CD4-positive, alpha-beta T cell (primary cell): ENCODE measurements at places on chromosomes 13 and 19.

GRCh38 chr13:99265162-99265800, 7.1 kb upstream of the GPR18 start:
- no peak for DNase-seq

DNA sequence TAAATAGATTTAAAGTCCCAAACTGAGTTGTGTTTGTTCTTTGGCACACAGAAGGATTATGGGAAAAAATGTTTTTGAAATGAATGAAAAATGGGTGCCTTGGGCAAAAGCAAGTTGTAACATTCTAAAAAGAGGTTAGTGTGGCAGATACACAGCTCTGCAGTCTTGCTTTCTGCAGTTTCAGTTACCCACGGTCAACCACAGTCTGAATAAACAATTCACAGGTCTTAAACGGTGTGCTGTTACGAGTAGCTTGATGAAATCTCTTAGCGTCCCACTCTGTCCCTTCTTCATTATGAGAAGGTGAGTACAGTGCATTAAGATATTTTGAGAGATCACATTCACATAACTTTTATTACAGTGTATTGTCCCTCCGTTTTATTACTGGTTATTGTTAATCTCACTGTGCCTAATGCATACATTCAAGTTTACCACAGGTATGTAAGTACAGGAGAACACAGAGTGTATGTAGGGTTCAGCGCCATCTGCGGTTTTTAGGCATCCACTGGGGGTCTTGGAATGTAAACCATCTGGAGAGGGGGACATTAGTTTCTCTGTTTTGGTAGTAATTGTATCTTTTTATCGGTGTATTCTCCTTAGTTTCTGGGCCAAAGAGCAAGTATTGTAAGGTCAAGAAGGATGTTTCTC, 8.1 kb downstream of the FARP1 start:
- no peak for DNase-seq

DNA sequence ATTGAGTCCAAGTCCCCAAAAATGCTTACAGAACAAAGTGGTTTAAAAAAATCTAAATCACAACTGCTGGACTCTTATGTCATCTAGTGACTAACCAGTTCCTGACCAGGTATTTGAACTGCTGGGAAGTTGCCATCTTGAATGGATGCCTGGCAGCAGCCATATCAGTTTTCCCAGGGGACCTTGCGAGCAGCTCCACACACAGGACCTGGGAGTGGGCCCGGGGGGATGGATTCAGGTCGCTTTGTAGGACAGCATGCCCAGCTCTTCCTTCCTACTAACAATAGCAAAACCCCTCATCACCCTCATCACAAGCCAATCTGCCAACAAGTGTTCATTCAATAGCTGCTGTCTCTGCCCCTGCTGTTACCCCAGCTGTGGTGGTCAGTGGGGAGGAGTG, 65.3 kb downstream of the KCTD15 start:
- no peak for DNase-seq

GRCh38 chr13:40613914-40614313, 52.5 kb downstream of the FOXO1 start:
- no peak for DNase-seq

GRCh38 chr19:3687774-3688706, 12.2 kb downstream of the PIP5K1C start:
- DNase-seq: peak; percentile 45

DNA sequence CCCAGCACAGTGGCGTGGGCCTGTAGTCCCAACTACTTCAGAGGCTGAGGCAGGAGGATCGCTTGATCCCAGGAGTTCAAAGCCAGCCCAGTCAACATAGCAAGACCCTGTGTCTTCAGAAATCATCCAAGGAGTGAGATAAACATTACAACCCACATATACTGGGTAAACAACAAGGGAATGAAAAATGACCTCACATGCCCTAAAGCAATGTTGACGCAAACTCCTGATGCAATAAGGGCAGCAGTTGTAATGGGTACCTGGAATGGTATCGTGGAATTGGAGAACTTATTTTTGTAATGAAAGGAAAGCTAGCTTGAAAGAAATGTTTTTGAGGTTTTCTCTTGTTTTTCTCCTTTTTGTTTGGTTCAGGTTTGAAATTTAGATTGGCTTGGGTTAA, 24.5 kb upstream of the LGALS16 start:
- no peak for DNase-seq

GRCh38 chr13:40333226-40333625, 333.2 kb downstream of the FOXO1 start:
- DNase-seq: no peak

DNA sequence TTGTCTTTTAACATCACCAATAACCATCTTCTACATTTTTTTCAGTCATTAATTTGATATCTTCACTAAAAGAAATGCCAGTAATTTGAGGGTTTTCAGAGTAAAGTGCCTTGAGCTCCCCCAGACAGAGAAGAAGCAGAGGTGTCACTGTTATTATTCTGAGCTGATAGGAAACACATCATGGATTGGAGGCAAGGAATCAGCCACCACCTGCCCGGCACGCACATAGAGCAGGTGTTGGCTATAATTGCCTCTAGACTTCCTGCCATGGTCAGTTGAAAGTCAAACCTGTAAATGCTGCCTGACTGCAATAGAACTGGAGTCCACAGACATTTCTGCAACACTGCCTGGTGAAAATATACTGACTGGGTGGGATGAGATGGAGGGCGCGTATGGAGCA, 776.6 kb downstream of the UQCRFS1 start:
- no peak for DNase-seq

DNA sequence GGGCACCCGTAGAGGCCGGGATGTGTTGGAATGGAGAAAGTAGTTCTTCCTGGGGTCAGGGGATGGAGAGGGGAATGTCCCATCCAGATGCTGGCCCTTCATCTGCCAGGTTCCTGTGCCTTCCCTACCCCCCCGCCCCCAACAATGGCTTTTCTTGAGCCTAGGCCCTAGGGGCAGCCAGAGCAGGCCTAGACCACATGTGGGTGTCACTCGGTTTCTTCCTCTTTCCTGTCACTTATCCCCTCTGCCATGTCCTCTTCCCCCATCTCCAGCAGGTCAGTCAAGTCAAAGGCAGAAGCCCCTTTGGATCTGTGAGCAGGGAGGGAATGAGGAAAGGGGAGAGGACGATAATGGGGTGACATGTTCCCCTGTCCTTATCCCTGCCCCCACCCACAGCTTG, 36.4 kb downstream of the LYL1 start:
- DNase-seq: no peak

DNA sequence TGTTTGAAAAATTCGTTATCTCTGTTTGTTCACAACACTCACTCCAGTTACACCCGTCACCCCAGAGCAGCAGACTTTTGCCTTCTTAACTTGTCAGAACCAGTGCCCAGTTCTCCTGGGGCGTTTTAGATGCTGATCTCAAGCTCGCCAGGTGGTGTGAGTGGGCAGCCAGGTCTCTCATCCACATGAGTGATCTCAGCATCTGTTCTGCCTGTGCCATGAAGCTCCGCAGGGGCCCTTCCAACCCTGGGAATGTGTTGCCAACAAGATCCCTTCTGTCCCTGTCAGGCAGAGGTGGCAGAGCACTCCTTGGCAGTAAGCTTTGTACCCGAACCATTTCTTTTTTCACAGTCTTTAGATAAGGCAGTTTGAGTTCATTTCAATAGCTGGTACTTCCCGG, 896.5 kb downstream of the UQCRFS1 start:
- DNase-seq: no peak

DNA sequence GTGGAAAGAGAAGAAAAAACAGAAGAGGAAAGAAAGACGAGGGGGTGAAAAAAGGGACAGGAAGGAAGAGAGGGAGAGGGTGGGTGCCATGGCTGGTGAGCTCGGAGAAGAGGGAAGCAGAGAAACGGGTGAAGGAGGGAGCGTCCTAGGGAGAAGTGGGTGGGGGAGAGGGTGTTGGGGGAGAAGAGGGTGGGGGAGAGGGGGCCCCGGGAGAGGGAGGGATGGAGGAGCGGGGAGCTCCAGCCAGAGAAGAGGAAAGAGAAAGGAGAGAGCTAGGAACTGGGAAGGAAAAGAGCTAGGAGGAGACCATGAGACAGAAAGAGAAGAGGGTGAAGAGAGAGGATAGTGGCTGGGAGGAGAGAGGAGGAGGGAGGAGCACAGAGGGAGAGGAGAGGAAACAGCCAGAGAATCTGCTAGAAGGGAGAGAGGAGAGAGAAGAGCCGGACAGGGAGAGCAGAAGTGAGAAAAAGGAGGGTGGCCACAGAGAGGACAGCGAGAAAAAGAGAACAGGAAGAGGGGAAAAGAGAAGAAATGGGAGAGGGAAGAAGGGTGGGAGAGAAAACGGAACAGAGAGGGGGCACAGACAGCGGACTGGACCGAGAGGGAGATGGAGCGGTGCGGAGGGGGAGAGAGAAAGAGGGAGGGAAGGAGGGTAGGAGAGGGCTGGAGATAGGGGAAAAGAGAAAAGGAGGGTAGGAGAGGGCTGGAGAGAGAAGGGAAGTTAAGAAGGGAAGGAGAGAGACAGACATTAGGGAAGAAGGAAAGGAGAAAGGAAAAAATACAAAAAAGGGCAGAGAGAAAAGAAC, 11.9 kb upstream of the GARIN5A start:
- no peak for DNase-seq

GRCh38 chr13:45432737-45433380, 14.7 kb upstream of the SLC25A30 start:
- no peak for DNase-seq

- DNase-seq: no peak
Measured at GRCh38 chr19:19304186-19304965, 15.9 kb downstream of the SUGP1 start.

DNA sequence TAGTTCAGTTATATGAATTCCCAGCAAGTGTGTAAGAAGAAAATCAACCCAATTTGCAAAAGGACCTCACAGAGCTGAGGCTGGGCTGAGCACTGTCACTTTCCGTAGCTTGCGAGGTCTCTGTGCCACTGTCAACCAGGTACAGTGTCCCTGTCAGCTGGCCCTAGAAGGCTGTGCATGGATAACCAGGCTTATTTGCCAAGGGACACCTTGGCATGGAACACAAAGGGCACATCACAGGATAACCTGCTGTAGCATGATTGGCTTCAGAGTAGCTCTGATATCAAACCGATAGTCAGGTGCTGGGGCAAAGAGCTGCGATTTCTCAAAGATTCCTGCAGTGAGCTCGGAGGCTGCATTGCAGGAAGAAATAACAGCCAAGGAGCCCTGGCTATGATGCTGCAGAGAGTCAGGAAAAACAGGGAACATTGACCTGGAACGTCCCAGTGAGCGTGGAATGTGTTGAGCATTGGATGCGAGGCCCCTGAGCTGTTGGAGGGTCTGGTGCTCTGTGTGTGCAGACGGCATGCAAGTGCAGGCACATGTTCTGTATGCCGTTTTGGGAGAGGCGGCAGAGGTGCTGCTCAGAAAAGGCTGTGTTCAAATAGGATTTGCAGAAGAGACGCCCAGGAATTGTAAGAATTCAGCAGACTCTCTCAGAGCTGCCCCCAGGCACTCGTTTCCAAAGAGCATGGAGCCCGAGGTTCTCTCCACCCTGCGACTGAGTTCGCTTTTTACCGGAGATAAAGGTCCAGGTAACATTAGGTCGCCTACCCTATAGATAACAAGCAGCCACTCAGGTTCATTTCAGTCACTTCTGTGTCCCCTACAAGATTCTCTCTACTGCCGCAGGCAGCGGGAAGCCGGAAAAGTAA, 213.5 kb upstream of the IRS2 start:
- DNase-seq: no peak

DNA sequence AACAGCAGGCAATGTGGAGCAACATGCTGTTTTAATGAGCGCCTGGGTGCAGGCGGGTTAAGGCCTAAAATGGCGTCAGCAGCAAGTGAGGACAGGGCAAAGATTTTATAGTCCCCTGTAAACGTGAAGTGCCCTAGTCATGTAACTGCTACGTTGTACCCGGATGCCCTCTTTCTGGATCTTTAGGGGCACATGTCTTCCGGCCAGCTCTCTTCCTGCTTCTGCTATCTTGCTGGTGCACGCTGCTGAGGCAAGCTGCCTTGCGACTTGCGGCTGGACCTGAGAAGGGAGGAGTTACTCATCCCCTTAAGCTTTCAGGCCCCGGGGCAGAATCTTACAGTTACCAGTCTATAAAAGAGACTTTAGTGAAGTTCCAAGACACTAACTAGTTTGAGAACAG, 303.6 kb upstream of the DACH1 start:
- no peak for DNase-seq

DNA sequence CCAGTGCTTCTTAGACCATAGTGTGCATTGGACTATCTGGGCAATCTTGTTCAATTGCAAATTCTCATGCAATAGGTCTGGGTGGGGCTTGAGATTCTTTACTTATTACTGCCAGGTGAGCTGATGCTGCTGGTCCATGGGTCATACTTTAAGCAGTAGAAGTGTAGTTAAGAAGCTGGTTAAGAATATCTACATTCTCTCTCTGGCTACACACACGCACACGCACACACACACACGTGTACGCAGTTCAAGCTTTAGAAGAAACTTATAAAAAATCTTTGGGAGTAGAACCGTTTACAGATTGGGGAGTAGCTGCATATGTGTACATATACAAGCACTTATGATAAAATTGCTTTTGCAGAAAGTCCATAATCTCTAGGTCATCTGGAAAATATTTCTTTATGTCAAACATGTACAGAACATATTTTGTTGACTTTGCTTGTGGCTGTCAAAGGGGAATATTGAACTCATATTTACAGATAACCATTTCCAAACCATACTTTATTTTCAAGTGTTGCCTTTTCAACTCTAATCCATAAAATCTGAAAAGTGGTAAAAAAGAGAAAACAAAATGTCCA, 99.7 kb downstream of the GPC6 start:
- no peak for DNase-seq

DNA sequence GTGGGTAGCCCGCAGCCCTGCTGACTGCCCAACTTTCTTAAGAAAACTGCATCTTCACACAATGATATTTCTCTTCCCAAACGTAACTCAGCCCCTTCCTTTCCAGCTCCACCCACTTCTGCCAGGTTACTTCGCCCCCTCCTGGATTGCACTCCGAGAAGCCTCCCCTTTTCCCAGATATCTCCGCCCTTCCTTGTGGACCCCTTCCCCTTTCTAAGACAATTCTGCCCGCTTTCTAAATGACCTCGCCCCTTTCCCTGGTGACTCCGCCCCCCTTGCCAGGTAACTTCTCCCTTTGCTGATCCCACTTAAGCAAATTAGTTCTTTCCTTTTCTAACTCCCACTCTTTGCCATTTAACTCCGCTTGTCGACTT, 2.6 kb downstream of the VSIG10L start:
- no peak for DNase-seq

GRCh38 chr19:12485052-12485416, 418 bp upstream of the ZNF709 start:
- DNase-seq: no peak

GRCh38 chr13:33583398-33583797, 234.6 kb upstream of the RFC3 start:
- DNase-seq: no peak
